A549 treated with RU486 at 1 μM for 4 hours (cell line): ENCODE measurements at places on chromosomes 13 and 19. TPM values are rescaled to one million over a fixed set of nuclear protein-coding genes. Genes with fewer than 3 reads are reported as not detected.

METTL21C gene
- total RNA-seq = not detected in 5 replicates

STXBP2 gene
- 32.9 to 44.6 TPM (median 40.8 TPM) in 5 replicates for total RNA-seq

JSRP1 gene
- 0.44 to 1.00 TPM (median 0.60 TPM) in 4 of 5 replicates, not detected in the other for total RNA-seq

ZNF570 gene
- total RNA-seq = 2.2 to 4.8 TPM (median 3.1 TPM) in 5 replicates

GJA3 gene
- total RNA-seq = 0.77 to 1.2 TPM (median 0.98 TPM) in 5 replicates

ZNF880 gene
- 0.74 to 1.3 TPM (median 1.1 TPM) in 5 replicates for total RNA-seq

FPR2 gene
- not detected in 5 replicates for total RNA-seq

AMH gene
- total RNA-seq = 7.8 to 18.0 TPM (median 15.7 TPM) in 5 replicates

LGALS7 gene
- total RNA-seq = 0.82 to 1.0 TPM in 2 of 5 replicates, not detected in the others

GARRE1 gene
- total RNA-seq = 7.1 to 12.7 TPM (median 11.7 TPM) in 5 replicates

LDLR gene
- total RNA-seq = 24.9 to 30.3 TPM (median 27.0 TPM) in 5 replicates

PSG1 gene
- 0.19 to 0.84 TPM (median 0.29 TPM) in 4 of 5 replicates, not detected in the other for total RNA-seq

LILRB4 gene
- not detected in 5 replicates for total RNA-seq

SIAH3 gene
- total RNA-seq = not detected in 5 replicates

LYPD4 gene
- not detected in 5 replicates for total RNA-seq
